ENCODE measurements at places on chromosomes 7 and 10.

DNA sequence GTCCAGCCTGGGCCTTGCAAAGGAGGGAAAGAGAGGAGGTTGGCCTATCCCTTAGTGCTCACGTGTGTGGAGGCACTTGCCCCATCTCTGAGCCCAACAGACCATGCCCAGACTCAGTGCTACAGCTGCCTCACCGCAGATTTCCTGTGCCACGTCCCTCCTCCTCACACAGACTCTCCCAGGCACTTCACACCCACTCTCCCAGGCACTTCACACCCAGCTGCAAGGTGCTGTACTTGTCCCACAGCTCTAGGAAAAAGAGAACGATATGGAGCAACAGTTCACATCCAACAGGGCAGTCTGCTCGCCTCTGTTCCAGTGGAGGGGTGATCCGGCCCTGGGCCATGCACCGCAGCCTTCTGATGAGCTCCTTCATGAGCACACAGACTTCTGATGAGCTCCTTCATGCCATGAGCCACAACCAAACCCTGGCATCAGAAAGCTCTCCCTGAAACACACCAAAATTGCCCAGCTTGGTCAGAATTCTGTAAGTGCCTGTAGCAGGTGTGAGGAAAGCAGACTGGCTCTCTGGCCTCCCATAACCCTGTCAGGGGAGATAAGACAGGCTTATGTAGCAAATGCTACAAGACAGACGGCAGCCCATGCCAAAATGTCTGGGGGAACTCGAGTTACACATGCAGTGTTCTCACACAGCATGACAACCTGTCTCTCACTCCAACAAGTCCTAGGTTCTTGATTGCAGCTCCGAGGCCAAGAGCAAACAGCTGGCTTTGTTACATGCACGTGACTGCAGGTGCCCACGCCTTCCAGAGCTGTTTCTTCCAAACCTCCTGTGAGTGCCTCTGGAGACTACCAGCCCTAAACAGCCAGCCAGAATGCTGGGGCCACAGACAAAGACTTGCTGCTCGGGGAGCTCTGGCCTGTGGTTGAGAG, 348.5 kb downstream of the GRID1 start:
- no peak for DNase-seq

DNA sequence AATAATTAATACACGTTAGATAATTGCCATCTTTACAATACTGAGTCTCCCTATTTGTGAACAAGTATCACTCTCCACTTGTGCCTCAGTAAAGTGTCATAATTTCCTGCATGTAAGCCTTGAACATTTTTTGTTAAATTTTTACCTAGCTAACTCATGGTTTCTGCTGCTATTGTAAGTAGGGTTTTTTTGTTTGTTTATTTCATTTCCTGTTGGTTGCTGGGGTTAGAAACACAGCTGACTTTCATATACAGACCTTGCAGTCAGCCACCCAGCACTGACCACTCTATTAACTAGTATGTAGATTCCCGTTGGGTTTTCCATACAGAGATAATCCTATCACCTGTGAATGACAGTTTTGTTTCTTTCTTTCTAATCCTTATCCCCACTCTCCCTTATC, 133.3 kb downstream of the MPP7 start:
- DNase-seq, result no peak

DNA sequence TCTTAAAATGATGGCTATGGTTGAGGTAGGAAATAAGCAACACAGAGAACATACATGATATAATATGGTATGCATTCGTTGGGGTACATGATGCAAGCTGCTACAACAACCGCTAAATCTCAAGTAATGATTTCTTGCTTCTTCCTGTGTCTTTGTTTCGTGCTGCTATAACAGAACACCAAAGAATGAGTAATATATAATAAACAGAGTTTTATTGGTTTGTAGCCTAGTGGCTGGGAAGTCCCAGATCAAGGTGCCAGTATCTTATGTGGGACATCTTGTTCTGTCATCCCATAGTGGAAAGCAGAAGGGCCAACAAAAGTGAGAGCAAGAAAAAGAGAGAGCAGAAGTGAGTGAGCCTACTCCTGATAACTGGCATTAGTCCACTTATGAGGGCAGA, 689.7 kb downstream of the SUGCT start:
- no peak for DNase-seq

GRCh38 chr10:67697724-67698131, 1.7 kb upstream of the CTNNA3 start:
- peak; percentile 35 for DNase-seq

DNA sequence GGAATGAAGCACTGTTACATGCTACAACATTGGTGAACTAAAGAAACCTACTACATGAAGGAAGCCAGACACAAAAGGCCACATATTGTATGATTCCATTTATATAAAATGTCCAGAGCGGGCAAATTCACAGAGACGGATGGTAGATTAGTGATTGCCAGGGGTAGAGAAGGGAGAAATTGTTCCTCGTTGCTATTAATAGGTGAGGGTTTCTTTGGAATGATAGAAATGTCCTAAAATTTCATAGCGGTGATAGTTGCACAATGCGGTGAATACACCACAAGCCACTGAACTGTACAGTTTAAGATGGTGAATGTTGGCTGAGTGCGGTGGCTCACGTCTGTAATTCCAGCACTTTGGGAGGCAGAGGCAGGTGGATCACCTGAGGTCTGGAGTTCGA, 29.0 kb downstream of the DENND2A start:
- no peak for DNase-seq

GRCh38 chr7:42932811-42933591, 825 bp downstream of the MRPL32 start:
- DNase-seq, result peak; percentile 14

DNA sequence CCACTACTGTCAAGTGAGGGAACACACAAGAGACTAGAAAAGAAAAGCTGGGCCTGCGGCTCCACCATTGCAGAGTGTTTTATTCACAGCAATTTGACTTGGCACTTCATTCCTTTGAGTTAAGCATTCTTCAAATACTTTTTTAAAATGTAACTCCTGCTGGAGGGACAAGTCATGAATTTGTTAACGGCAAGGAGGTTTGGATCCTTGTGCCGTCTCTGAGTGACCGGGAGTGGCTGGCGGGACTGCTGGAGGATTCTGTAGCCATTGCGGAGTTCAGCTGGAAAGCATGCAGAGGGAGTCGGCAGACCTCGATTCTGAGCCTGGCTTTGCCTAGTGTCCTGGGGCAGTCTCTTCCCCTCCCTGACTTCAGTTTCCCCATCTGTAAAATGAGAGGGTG, 9.8 kb downstream of the HSPA12A start:
- no peak for DNase-seq

DNA sequence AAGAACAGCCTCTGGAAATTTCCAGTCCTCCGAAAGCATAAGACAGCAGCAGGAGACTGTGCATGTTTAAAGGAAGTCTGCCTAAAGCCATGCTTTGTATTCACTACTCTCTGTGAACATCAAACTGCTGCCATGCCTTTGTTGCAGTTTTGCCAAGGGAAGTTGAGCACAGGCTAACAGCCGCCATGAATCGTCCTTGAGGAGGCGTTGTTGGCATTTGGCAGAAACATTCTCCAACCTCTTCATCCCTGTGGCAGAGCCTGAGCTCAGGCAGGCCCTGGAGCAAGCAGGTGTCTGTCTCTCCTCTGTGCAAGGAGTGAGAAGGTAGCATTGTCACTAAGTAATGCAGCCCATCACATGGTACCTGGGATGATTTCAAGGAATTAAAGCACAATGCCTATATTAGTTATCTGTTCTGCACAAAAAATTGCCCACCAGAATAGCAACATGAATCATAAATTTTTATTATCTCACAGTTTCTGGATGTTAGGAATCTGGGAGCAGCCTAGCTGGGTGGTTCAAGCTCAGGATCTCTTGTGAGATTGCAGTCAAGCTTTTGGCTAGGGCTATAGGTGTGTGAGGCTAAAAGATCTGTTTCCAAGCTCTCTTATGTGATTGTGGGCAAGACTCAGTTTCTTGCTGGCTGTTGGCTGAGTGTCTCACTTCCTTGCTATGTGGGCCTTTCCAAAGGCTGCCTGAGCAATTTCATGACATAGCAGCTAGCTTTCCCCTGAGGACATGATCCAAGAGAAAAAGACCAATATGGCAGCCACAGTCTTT, 46.5 kb upstream of the KIAA1217 start:
- DNase-seq, result no peak

GRCh38 chr10:90125456-90126255, 424.3 kb downstream of the KIF20B start:
- DNase-seq, result no peak

DNA sequence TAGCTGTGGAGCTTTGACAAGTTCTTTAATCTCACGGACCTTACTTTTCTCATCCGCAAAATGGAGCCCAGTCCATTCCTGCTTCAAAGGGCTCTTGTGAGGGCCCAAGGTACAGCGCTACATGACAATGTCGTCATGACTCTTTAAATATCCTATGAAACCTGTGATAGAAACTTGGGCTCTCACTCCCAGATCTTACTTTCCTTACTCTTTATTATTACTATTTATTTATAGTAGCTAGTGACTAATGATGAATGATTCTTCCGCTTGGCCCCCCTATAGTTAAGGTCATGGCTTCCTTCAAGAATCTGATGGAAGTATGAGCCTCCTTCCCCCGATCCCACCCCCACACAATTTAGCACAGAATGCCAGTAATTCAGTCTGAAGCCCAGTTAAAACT, 41.9 kb downstream of the RBM20 start:
- DNase-seq, result no peak
